Activated CD8-positive, alpha-beta T cell treated with anti-CD3 and anti-CD28 coated beads, Interleukin-2, amount 10 ng/mL, durations not matched to agents 7 days and 5 days (primary cell): ENCODE measurements at places on chromosomes 3 and 15. TPM values are rescaled to one million over a fixed set of nuclear protein-coding genes. Genes with fewer than 3 reads are reported as not detected.

- no peak for DNase-seq
Measured at GRCh38 chr15:69351333-69351732, 52.6 kb downstream of the PAQR5 start.

ZDHHC23 gene
- total RNA-seq = 1.8 TPM

GRCh38 chr15:86183596-86184491, 104.2 kb downstream of the AGBL1 start:
- no peak for DNase-seq

FANCD2 gene
- 71.5 TPM for total RNA-seq

DNA sequence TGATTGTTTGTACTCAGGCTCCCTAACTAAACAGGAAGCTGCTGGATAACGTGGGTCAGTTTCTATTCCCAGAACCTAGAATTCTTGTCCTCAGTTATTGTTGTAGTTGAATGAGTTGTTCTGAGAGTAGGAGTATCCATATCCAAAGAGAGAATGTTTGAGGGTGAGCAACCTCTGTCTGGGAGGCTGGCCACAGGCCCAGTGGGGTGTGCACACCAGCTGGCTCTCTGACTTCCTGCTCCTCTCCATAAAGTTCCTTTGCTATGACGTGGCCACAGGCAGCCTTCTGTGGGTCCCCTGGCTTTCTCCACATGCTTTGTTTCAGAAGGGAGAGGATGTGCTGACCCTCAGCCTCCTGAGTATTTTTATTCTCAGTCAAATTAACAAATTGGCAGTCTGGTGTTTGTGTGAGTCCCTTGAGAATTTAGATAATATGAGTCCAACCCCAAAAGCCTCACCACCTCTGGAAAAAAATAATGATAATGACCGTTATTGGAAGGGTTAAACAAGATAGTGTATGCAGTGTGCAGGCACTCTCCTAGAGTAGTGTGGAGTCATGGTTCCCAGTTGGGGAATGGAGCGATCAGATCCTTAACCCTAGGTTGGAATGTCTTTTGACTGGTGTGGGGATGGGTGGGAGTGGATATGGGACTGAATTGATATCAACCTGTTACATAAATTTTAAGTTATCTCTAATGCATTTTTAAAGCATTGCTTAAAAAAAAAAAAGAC, 47.6 kb upstream of the MED12L start:
- DNase-seq = no peak

SNTN gene
- total RNA-seq = not detected

DNA sequence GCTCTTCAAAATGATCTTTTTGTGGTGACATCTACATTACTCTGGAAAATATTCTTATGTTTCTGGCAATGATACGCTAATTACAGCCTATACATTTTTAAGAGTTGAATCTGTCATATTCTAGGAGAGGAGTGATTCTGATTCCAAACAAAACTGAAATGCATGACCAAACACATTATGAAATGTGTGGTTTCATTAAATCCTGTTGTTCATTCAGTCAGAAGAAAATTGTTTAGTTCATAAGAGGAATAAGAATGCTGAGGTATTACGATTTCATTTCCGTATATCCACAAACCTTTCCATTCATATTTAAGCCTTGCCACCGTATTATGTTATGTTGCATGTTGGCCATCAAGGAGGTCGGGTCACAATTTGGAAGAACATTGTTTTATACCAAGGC, 345.1 kb downstream of the FEZF2 start:
- DNase-seq = no peak

GRCh38 chr3:21879184-21879886, 128.3 kb upstream of the ZNF385D start:
- no peak for DNase-seq

RTP1 gene
- not detected for total RNA-seq
